ENCODE measurements at places on chromosomes 4 and X. TPM values are rescaled to one million over a fixed set of nuclear protein-coding genes. Genes with fewer than 3 reads are reported as not detected.

GRCh38 chr4:67451464-67451863 is 93.8 kb downstream of the CENPC start:
- no peaks in the 10 kb centered on the region for H3K27me3 ChIP-seq
- no peaks in the 10 kb centered on the region for H3K36me3 ChIP-seq
- DNase-seq = no peak
- no peak overlapping the region for H3K27ac ChIP-seq

The AKAP4 gene
- not detected for total RNA-seq

GRCh38 chr4:3295837-3296624 is 3.2 kb downstream of the RGS12 start:
- H3K4me1 ChIP-seq = peaks cover 4% of the 10 kb centered on the region
- H3K4me3 ChIP-seq = no peak overlapping the region
- no peaks in the 10 kb centered on the region for H3K27me3 ChIP-seq
- no peak overlapping the region for H3K27ac ChIP-seq

The SRD5A3 gene
- 14.4 TPM for total RNA-seq

DNA sequence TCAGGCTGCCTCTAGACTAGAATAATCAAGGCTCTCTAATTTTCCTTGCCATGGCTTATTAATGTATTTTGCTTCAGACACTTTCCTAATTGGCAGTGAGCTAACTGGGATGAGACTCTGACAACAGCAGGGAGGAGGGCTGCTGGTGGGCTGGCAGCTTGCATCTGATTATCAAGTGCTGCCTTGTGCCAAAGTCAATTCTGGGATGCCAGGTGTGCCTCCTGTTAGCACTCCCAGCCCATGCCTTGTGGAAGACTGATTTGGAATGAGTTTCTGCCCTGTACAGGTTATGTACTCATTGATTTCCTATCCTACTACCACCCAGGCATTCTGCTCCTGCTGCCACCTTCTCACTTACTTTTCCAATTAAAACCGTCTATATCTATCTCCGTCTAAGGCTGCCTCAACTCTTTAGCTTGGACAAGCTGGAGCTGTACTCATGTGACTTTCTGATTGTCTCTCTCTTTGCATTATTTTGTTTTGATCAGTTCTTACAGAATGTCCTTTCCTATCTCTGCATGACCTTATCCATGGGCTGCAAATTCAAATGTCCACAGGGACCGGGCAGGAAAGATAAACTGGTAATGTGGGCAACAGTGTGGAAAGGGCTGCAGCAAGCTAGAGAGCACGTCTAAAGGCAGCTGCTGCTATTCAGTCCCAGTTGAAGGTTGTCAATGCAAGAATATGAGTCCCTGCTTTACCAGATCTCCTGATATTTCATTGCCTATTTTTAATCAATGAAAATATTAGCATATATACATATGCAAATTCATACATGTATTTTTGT is 112.6 kb downstream of the GABRA2 start:
- H3K4me3 ChIP-seq = no peak overlapping the region
- no peak for DNase-seq
- no peak overlapping the region for H3K27ac ChIP-seq
- no peaks in the 10 kb centered on the region for H3K27me3 ChIP-seq
- H3K36me3 ChIP-seq = no peaks in the 10 kb centered on the region

DNA sequence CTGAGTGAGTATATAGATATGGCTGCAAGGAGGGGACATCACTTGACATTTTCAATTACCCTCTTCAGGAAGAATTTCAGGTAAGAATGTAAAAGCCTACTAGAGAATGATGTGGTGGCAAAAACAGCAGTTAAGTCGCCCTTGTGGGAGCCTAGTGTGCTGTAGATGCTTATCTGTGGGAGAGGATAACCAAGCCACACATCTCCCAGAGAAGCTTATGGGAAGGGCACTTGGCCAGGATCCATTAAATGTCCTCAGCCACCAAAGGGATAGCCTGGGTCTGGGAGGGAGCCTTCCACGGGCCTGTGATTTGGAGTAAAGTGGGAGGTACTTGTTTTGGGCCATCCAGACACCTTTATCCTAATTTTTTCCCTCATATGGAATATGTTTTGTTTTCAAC is 41.3 kb upstream of the BCLAF3 start:
- no peak for DNase-seq
- H3K27ac ChIP-seq = no peak overlapping the region
- no peaks in the 10 kb centered on the region for H3K4me1 ChIP-seq
- H3K36me3 ChIP-seq = no peaks in the 10 kb centered on the region
- H3K4me3 ChIP-seq = no peak overlapping the region
- H3K27me3 ChIP-seq = peaks cover 11% of the 10 kb centered on the region

GRCh38 chrX:13797512-13797911 is 19.4 kb downstream of the GPM6B start:
- H3K27me3 ChIP-seq = no peaks in the 10 kb centered on the region
- H3K36me3 ChIP-seq = no peaks in the 10 kb centered on the region
- H3K4me3 ChIP-seq = no peak overlapping the region
- no peak overlapping the region for H3K27ac ChIP-seq
- H3K4me1 ChIP-seq = no peaks in the 10 kb centered on the region

The NLGN4X gene
- 2.0 TPM for total RNA-seq
